ENCODE measurements at places on chromosomes 11 and 22.
A peak's percentile ranks its signal among the peaks of the same experiment; 100 is the strongest.

DNA sequence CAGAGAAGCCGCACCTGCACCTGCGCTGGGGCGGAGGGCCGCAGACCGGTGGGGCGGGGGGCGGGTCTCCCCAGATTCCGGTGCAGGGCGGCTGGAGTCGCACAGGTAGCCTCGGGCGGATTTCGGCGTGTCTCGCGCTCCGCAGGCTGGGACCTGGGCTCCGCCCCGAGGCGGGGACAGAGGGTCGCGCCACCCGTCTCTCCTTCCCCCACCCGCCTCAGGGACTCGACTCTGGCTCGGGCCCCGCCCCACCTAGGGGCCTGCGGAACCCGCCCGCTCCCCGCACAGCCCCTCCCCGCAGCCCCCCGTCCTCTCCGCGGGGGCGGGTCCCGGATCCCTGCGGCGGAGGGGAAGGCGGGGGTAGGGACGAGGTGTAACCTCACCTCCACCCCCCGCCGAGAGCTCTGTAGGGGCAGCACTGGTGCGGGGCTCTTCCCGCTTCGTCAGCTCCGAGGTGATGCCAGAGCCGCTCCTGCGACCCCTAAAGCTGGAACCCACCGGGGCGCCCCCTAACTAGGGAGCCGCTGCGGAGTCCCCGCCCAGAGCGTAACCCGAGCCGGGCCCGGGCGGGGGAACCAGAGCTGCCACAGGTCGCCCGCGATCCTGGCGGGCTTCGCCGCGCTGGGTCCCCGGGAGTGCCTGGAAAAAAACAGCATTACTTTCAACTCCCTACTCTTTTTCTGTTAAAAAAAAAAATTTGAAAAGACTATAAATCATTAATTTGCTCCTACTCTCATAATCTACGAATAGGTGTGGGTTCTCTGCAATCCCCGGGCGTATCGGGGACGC lies at the start of gene SLC29A2:
TSS of gene SLC29A2 (minus strand) at position 134 of the 789 bp plus-strand sequence. CDS start 169 bp downstream, outside the sequence.
- DNase-seq: peak; percentile 68

- DNase-seq: no peak
These were observed 5.8 kb upstream of the JAM3 start for GRCh38 chr11:134063124-134063495.

- no peak for DNase-seq
These were observed 51.5 kb downstream of the INSC start for GRCh38 chr11:15166204-15166603.

DNA sequence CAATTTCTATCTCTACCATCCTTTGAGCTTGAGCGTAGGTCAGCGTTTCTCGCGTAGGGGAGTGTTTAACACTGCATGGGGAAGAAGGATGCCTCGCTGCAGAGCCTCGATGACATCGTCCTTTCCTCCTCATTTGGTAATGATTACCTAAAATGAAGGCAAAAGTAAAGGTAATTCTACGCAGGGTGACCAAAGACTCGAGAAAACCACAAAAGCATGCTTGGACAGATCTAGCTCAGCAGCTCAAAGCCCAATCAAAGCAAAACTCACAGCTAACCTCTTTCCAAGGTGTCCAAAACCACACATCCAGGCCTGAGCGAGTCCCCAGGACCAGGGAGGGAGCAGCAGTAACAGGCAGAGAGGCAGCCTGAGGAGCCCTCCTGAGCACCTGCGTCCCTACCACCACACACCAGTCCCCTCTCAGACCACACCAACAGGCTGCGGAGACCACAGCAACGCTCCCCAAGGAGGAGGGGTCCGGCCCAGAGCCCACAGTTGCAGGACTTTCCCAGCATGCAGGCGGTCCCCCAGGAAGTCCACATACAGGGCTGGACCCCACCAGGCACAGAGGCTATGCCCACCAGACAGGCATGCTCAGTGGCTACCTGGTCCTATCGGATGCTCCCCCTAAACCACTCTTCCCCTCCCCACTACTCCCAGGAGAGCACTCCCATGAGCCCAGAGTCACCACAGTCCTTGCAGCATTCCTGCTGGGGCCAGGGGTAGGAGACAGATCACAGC lies 3.3 kb downstream of the BRD1 start:
- no peak for DNase-seq

DNA sequence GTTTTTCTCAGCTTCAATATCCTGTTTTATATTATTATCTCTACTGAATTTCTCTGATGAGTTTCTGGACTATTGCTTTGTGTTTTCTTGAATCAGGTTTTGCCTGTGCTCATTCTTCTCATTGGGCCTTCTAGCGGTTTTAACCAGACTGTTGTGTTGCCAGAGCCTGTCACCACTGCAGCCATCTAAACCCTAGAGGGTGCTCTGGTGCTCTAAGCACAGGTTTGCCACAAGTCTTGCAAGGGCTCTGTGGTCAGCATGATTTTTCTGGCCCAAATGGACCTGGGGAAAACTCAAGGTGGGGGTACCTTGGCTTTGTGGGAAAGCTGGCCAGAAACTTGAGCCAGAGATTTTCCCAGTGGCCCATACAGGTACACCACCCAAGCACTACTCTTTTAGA lies 52.4 kb upstream of the TYR start:
- DNase-seq: no peak

- DNase-seq: no peak
These were observed 345.4 kb downstream of the BUD13 start for GRCh38 chr11:116427337-116427902.

DNA sequence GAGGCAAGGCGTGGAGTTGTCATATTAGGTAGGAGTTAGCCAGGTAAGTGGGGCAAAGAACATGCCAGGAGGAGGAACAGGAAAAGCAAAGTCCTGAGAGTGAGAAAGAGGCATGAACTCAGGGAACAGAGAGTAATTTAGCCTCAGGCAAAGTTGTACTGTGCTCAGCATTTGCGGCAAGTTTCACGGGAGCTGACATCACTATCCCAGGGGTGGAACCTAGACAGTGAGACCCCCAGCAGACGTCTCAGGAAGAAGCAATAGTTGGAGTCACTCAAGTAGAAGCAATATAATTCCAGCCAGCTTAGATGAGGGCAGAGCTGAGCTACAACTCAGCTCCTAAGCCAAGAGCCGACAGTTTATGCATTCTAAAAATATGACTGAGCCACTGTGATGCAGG lies 426.0 kb upstream of the ISX start:
- DNase-seq: no peak

- DNase-seq: peak; percentile 55
These were observed 682 bp downstream of the PGAP2 start for GRCh38 chr11:3808861-3809623.

DNA sequence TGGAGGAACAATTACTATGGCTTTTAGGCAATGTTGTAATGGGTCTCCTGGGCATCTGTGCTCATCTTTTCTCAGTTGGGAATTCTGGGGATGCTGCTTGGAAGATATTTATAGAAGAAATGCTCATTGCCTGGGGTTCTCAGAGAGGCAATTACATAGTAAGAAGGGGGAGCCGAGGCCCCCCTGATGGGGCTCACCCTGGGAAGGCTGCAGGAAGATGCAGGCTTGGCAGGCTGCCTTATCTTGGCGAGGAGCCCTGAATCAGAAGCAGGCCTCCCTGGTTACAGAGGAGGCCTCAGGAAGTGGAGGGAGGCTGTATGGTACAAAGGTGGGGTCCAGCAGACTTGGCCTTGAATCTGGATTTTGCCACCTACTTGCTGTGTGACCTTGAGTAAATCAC lies 60.6 kb upstream of the CRYBB3 start:
- DNase-seq: no peak

- no peak for DNase-seq
These were observed 29.3 kb downstream of the CD5 start for GRCh38 chr11:61131586-61131985.

- no peak for DNase-seq
These were observed 4.8 kb downstream of the PAX6 start for GRCh38 chr11:31806186-31806927.

- no peak for DNase-seq
These were observed 579 bp upstream of the CYB5R2 start for GRCh38 chr11:7673724-7674434.

- no peak for DNase-seq
These were observed 5.1 kb upstream of the TALDO1 start for GRCh38 chr11:742156-742546.

DNA sequence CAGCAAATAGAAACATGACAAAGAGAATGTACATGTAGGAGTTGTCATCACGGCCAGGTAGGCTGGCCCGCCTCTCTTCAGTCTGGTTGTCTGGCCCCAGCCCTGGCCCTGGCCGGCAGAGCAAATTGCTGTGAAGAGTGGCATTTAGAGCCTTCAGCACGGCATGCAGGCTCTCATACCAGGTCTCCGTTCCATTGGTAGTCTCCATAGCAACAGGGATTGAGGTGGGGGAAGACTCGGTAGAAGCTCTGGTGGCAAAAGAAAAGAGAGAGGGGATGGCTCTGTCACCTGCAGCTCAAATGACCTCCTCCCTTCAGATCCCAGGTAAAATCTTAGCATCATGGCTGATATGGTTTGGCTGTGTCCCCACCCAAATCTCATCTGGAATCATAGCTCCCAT lies 10.0 kb downstream of the KCNE3 start:
- no peak for DNase-seq

DNA sequence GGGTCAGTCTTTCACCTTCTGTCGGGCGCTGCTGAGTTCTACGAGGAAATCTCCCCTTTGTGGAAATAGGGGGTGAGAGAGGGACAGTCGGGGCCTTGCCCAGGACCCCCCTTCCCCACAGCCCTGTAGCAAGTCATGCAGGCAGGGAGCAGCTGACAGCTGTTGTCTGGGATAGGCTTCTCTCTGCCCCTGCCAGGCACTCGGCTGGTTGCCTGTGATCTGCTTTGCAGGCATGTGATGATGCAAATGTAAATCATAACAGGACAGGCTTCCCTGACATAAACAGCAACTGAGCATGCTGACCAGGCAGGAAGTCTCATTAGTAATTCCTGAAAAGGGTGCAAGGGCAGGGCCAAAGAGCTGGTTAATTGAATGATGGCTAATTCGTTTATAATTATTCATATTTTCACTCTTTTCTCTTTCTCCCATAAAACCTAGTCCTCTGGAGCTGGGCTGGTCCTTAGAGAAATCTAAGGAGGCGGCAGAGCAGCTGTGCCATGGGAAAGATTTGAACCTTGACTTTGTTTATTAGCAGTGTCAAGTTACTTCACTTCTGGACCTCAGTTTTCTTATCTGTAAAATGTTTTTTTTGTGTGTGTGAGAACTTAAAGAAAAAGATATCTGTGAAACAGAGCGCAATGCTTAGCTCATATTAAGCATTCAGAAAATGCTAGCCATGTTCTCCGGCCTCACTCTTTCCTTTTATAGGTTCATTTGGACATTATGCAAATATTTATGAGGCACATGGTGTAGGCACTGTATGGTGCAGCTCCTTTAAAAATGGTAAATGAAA lies 129.7 kb downstream of the LDLRAD3 start:
- DNase-seq: peak; percentile 69

DNA sequence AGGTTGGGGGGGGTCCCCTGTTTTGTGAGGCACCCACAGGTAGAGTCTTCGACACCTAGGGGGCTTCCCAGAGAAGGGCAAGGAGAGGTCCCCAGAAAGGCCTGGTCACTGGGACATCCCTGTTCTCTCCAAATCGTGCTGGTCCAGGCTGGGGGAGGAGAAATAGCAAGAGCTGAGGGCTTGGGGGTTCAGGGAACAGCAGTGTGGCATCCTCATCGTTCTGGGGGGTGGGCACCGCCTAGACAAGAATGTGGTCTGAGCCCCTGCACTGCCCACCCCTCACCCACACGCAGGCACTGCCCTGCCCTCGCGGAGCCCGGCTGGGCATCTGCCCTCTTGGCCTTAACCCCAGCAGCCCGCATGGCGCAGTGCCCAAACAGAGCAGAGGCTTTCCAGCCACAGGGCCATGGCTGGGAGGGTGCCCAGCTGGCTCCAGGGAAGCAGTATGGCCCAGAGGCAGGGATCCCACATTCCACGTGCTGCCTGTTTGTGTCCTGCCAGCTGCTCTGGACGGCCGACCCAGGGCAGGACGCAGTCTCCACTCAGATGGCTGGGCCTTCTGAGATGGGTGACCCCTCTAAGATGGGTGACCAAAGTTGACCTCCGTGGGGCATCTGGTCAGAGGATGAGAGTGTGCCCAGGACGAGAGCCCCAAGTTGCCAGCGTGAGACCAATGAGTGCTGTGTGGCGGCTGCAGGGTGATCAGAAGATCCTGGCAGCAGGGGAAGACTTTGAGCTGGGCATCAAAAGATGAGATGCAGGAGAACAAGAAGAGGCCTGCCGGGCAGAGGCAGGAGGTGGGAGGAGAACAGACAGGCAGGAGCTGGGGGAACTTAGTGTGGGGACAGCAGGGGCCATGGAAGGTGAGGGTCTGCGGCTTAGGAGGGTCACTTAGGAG lies 14.4 kb downstream of the SCARF2 start:
- no peak for DNase-seq

GRCh38 chr11:115921986-115922385 lies 417.8 kb upstream of the CADM1 start:
- DNase-seq: no peak

GRCh38 chr22:16973591-16974297 lies 34.3 kb downstream of the GAB4 start:
- no peak for DNase-seq

GRCh38 chr11:12211331-12212065 lies 101.1 kb downstream of the MICAL2 start:
- DNase-seq: no peak

- DNase-seq: peak; percentile 41
These were observed 35.0 kb upstream of the CRTAM start for GRCh38 chr11:122803306-122803705.

- DNase-seq: no peak
These were observed 25.8 kb downstream of the USP35 start for GRCh38 chr11:78214331-78215194.

DNA sequence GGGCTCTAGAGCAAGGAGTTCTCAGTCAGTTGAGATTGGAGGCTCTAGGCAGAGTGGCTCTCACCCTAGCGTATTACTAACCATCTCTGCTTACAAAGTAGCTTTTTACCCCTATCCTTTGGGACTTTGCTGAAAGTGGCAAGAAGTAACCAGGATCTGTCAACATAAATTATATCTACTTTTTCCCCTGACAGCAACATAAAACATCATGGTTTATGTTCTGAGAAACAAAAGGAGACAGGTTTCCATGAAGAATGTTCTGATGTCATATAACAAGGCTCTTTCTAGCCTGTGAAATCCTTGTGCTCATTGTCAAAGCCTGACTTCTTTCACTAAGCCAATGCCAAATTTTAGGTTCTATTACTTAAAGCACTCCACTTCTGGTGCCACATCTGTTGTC lies 7.2 kb upstream of the EIF3M start:
- no peak for DNase-seq

- no peak for DNase-seq
These were observed 18.5 kb upstream of the MED17 start for GRCh38 chr11:93765551-93765950.

DNA sequence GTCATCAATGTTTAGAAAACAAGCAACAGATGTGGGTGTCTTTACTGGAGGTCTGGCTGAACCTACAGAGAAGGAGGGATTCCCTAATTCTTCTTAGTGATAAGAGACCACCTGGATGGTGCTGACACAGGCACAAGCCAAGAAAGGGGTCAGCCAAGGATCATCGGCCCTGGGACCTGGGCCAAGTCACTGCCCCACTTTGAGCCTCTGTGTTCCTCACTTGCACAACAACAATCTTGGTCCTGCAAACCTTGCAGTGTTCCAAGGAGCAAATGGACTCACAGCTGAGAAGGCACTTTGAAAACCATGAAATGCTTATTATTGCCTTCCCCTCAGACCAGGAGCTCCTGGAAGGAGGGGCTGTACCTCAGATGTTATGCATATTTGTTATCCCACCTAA lies 7.0 kb upstream of the KCNE3 start:
- no peak for DNase-seq

GRCh38 chr22:45240810-45241631 lies at the start of gene KIAA0930:
TSS of gene KIAA0930 (minus strand) at chr22:45240894. CDS start at chr22:45240703, 191 bp downstream.
- peak; percentile 97 for DNase-seq

GRCh38 chr22:25176175-25176574 lies 23.5 kb upstream of the CRYBB3 start:
- DNase-seq: no peak

- no peak for DNase-seq
These were observed 16.0 kb downstream of the STARD10 start for GRCh38 chr11:72777755-72778278.

All from cerebellum (tissue), 4 donors.